ENCODE measurements at places on chromosomes 5 and 9. TPM values are rescaled to one million over a fixed set of nuclear protein-coding genes. Genes with fewer than 3 reads are reported as not detected.

AIF1L gene
- 21.0 TPM for total RNA-seq

C5orf58 gene
- not detected for total RNA-seq

TICAM2 gene
- 0.31 TPM for total RNA-seq

LCN9 gene
- not detected for total RNA-seq

SERINC5 gene
- 66.4 TPM for total RNA-seq

PPP2R2B gene
- total RNA-seq: 135 TPM

AMBP gene
- not detected for total RNA-seq

ATP6V1G1 gene
- 75.7 TPM for total RNA-seq

TRIM23 gene
- 91.4 TPM for total RNA-seq

PIP5KL1 gene
- 3.4 TPM for total RNA-seq

PCDHA12 gene
- total RNA-seq: 40.4 TPM

NMUR2 gene
- total RNA-seq: not detected

SLC12A7 gene
- 8.1 TPM for total RNA-seq

ANKRD34B gene
- 0.31 TPM for total RNA-seq

FGFR4 gene
- 4.1 TPM for total RNA-seq

PDLIM4 gene
- total RNA-seq: 4.4 TPM

KIF12 gene
- total RNA-seq: 1.3 TPM

RAD23B gene
- 68.9 TPM for total RNA-seq

SLC6A18 gene
- not detected for total RNA-seq

CATSPER3 gene
- not detected for total RNA-seq

CNTFR gene
- total RNA-seq: 23.8 TPM

CNOT8 gene
- total RNA-seq: 106 TPM

PTGR1 gene
- 7.5 TPM for total RNA-seq

GDNF gene
- total RNA-seq: not detected

RNF224 gene
- total RNA-seq: not detected

EIF4EBP3 gene
- not detected for total RNA-seq

BTNL8 gene
- not detected for total RNA-seq

FCN1 gene
- 0.31 TPM for total RNA-seq

SSBP2 gene
- total RNA-seq: 434 TPM

NTNG2 gene
- total RNA-seq: 17.5 TPM

BRINP1 gene
- 69.2 TPM for total RNA-seq

PCDHB14 gene
- total RNA-seq: 28.2 TPM

AK6 gene
- 21.0 TPM for total RNA-seq
